ENCODE measurements at places on chromosomes 3 and 15.
A peak's percentile ranks its signal among the peaks of the same experiment; 100 is the strongest.

GRCh38 chr3:116776880-116777785 lies 67.6 kb downstream of the TUSC7 start:
- peak; percentile 2 for DNase-seq

GRCh38 chr3:171407759-171408158 lies 52.4 kb downstream of the TNIK start:
- DNase-seq = peak; percentile 78

DNA sequence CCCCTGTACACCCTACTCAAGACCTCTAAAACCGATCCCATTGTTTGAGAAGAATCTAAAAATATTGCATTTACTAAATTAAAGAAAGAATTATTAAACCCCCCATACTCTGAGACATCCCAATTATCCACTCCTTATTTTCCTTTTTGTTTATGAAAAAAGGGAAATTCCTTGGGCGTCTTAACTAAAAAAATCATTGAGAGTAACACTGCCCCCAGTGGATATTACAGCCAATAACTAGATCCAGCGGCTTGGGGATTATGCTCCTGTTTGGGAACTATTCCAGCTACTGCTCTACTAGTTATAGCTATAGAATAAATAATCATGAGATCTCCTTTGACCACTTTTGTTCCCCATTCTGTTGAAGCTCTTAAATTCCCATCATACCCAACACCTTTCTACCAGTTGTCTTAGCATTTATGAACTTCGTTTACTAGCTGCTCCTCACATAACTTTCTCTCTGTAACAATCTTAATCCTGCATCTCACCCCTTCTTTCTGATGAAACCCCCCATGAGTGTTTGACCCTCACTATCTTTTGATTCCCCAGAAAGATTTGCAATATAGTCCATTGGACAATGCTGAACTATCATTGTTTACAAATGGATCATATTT lies 12.7 kb upstream of the CFAP91 start:
- DNase-seq = peak; percentile 29

GRCh38 chr3:11692532-11692813 lies 48.8 kb upstream of the VGLL4 start:
- no peak for DNase-seq

GRCh38 chr15:90686435-90687218 lies 30.5 kb upstream of the BLM start:
- DNase-seq = no peak

DNA sequence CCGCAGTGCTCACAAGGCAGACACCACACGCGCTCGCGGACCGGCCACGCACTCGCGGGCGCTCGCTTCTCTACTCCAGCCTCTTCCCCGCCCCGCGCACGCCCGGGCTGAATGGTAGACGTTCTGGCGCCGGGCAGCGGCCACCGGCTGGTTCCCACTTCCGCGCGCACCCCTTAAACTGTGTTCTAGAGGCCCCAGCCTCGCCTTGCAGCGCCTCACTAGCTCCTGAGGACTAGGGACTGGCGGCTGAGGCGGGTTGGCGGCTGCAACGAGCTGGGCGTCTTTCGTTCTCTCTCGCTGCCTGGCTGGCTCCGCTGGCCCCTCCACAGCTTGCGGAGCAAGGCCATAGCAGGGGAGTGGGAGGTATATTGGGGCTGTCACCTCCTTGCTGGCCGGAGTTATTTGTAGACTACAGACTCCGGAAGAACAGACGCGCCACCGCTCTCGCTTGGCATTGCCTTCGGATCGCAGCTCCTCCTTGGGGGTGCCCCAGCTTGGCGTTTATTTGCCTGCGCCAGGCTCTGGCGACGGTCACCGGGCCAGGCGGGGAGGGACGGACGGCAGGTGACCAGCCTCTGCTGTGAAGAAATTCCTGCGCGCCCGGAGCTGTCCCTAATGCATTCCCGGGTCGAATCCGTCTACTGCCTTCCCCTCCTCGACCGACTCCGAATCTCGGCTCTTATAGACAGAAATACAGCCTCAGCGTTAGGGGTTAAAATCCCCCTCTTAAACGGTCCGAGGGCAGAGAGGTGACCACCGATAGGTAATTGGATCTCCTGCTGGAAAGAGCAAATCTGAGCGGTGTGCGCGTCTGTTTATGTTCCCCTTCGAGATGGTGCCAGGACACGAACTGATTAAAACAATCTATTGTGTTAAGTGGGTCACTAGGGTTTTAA lies 1.3 kb downstream of the GREM1 start:
- peak; percentile 46 for DNase-seq

- DNase-seq = no peak
Measured at GRCh38 chr3:66106788-66107187, 68.1 kb upstream of the MAGI1 start.

DNA sequence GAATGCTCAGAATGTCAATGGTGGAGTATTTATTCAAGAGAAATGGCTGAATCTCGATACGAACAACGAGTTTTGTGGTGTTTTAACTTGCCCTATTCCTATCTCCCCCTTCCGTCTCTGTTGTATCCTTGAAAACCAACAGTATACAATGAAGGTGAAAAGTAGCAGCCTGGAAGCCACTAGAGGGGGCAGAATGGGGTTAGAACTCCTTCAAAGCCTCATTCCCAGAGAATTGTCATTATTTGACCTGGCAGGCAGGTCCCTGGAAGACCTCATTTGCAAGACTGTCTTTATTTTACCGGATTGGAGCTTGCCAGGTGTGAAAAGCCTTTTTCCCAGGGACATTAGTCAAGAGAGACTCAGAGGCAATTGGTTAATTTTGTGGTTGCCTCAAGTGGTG lies 139.4 kb downstream of the LRRC28 start:
- no peak for DNase-seq

- no peak for DNase-seq
Measured at GRCh38 chr3:133812872-133813271, 7.3 kb downstream of the SRPRB start.

DNA sequence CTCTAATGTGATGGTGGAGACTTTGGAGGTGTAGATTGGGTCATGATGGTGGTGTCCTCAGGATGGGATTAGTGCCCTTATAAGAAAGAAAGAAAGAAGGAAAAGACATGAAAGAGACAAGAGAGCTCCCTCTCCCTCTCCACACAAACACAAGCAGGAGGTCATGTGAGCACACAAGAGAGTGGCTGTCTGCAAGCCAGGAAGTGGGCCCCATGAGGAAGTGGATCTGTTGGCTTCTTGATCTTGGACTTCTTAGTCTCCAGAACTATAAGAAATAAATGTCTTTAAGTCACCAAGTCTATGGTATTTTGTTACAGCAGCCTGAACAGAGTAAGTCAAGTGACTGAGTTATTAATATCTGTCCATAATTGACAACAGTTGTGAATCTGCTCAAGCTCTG lies 17.1 kb downstream of the IQCB1 start:
- DNase-seq = no peak

GRCh38 chr3:52088445-52089367 lies 32.3 kb upstream of the DUSP7 start:
- peak; percentile 86 for DNase-seq

GRCh38 chr3:106734712-106735111 lies 642.5 kb upstream of the CCDC54 start:
- DNase-seq = no peak

GRCh38 chr3:159513444-159513843 lies 475.2 kb upstream of the IL12A start:
- DNase-seq = no peak

- DNase-seq = no peak
Measured at GRCh38 chr3:134487406-134487805, 1.5 kb downstream of the CEP63 start.

GRCh38 chr15:72493220-72493619 lies 19.1 kb downstream of the ARIH1 start:
- no peak for DNase-seq
